Inflammatory macrophage treated with lipopolysaccharide for 1 hour (primary cell): ENCODE measurements at places on chromosomes 1 and 21.

GRCh38 chr21:45387506-45387905 is 17.5 kb upstream of the COL18A1 start:
- DNase-seq = no peak

GRCh38 chr1:61254634-61255357 is 172.4 kb downstream of the NFIA start:
- peak; percentile 68 for DNase-seq

GRCh38 chr1:91402023-91402422 is 2.6 kb downstream of the HFM1 start:
- peak; percentile 18 for DNase-seq

GRCh38 chr1:21307210-21307609 is 16.9 kb upstream of the ECE1 start:
- no peak for DNase-seq

DNA sequence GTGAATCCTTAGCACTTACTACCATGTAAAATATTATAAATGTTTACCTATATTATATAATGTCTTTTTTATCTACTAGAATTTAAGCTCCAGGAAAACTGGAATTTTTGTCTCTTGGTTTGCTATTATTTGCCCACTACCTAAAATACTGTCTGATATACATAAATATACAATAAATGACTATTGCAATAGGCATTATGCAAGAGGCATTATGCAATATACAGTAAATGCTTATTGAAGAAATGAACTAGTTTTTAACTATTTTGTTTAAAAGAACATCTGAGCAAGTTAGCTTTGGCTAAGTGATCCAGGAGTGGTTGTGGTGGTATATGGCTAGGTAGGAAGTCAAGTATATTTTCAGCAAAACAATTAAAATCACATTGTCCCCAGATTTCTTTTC is 640.2 kb upstream of the PKN2 start:
- peak; percentile 19 for DNase-seq

DNA sequence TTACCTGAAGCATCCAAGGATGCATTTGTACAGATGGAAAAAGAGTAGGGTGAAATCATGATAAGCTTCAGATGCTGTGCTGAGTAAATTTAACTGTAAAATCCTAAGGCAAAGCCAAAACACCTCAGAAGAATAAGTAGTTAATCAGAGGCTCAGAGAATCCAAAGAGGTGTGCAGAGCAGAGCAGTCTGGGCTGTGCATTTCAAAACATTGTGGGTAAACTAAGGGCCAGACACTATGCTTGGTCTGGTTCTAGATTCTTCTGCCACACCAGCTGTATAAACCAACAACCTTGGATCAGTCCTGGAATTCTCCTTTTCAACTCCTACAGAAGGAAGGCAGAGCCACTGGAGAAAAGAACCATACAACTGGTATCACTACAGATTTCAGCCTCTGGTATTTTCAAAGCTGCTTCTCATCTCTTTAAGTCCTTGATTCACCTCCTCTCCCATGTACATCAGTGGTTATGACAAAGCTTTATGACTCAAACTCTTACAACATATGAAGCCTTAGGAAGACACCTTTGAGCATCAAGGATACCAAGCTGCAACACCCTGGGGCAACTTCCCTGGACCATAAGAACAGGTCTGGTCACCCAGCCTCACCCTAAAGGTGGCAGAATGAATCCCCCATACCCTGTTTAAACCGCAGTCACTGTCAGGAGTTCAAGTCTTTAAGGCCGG is 11.6 kb upstream of the HIPK1 start:
- DNase-seq = no peak

DNA sequence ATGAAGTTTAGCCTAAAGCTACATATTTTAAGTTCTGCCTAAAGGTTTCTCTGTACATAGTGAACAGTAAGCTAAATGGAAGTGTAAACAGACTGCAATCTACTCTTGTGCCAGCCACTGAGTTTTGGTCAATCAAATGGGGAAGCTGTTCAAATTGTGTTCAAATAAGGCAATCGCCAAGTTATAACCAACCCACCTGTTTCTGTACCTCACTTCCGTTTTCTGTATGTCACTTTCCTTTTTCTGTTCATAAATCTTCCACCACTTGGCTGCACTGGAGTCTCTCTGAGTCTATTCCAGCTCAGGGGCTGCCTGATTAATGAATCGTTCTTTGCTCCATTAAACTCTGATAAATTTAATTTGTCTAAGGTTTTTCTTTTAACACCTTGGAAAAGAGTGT is 10.8 kb upstream of the THEM4 start:
- DNase-seq = peak; percentile 89

- DNase-seq = peak; percentile 47
Observed at GRCh38 chr1:24190983-24191461, 3.9 kb upstream of the IFNLR1 start.

DNA sequence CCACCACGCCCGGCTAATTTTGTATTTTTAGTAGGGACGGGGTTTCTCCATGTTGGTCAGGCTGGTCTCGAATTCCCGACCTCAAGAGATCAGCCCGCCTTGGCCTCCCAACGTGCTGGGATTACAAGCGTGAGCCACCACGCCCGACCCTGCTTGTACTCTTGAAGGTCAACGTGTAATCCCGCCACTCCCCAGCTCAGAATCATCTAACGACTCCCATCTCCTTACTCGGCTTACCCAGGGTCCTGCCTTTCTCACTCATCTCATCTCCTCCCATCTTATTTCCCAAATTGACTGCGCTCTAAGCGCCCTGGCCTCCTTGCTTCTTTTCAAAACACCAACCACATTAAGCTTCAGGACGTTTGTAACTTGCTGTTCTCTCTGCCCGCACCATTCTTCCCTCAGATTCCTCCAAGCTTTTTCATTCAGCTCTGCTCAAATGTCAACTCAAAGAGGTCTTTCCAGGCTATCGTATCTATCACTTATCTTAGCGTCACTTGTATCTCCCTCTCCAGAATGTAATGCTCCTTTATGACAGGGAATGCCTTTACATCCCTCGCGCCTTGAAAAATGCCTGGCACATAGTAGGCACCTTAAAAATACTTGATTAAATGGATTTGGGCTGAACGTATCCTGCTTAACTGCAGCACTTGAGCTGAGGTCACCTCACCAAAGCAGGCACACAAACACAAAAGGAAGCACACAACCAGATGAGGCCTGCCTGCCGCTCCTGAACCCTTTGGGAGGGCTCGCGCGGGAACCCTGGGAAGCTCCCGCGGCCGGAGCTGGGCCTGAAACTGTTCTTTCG is 1.4 kb upstream of the USP1 start:
- no peak for DNase-seq

GRCh38 chr21:24895885-24896734 is 711.2 kb downstream of the MRPL39 start:
- DNase-seq = no peak

DNA sequence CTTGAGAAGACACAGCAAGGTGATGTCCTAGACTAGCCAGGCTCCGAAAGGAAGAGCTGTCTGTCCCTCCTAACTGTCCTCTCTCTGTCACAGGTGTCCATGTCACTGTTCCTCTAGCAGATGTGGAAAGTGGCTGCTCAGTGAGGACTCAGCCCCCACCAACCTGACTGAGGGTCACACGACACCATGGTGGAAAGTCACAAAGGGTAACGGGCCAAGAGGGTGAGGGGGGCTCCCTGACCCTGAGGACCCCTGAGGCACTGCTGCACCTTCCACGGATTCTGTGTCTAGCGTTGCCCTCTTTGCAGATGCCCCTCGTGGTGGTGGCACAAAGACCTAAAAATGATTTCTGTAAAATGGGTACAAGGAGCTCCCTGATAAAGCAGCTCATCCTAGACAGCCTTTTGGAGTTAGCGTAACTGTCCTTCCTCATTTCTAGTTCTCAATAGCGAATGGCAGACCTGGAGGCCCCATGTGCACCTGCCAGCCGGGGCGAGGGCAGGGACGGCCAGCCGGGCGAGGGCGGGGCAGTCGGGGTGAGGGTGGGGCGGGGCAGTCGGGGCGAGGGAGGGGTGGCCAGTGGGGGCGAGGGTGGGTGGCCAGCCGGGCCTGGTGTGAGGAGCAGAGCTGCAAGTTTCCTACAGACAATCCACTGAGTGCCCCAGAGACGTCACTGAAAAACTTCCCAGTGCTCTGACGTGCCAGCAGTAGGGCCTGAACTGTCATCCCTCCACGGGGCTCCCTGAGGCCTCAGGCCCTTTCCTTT is 23.4 kb downstream of the POFUT2 start:
- DNase-seq = no peak

GRCh38 chr1:39295901-39296300 is 91.4 kb downstream of the MACF1 start:
- no peak for DNase-seq

- DNase-seq = no peak
Observed at GRCh38 chr1:100266741-100267140, 725 bp downstream of the RTCA start.

GRCh38 chr1:65904681-65905083 is 112.0 kb downstream of the PDE4B start:
- DNase-seq = no peak

DNA sequence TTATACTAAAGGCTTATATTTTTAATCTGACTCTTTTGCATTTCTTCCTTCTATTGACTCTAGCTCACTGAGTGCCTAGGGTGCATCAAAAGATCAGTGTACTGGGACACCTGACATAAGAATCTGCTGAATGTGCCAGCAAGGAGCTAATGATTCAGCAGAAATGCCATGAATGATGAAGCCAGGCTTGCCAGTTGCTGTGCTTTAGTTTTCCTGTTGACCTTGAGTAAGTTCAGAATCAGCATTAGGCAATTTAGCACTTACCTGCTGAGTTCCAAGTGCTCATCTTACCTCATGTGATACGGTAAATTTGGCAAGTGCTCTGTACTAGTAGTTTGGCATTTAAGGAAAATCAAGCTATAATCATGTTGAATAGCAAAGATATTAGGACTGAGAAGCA is 523.2 kb upstream of the B3GALT2 start:
- no peak for DNase-seq

DNA sequence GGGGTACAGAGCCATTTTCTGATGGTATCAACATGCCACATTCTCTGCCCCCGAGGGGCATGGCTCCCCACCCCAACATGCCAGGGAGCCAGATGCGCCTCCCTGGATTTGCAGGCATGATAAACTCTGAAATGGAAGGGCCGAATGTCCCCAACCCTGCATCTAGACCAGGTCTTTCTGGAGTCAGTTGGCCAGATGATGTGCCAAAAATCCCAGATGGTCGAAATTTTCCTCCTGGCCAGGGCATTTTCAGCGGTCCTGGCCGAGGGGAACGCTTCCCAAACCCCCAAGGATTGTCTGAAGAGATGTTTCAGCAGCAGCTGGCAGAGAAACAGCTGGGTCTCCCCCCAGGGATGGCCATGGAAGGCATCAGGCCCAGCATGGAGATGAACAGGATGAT is 50.6 kb downstream of the ACP6 start:
- no peak for DNase-seq

DNA sequence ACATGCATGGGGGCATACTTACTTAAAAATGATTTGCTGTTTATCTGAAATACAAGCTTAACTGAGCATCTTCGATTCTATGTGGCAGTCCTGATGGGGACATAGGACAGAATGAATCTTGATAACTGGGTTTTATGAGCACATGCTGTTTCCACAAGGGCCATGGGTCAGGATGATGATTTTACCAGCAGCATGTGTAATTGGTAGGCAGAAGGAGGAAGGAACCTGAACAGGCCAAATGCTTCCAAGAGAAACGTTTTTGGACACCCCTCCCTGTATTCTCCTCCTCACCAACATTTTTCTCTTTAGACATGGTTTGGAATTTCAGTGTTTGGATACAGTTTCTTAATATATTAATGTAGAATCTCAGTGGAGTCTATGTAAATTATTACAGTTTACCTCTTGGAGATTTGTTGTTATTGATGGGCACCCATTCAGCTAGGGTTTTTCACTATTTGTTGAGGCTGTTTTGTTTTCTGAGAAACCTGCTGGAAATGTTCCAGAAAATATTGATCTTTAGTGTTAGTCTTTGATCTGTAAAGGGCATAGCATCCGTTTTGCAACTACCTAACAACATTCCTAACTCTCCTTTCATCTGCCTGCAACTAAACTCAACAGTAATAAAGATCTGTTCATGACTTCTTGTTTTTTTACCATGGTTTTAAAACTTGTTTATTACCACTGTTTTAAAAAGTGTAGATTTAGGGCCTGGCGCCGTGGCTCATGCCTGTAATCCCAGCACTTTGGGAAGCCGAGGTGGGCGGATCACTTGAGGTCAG is 42.0 kb downstream of the TBCE start:
- no peak for DNase-seq

- DNase-seq = no peak
Observed at GRCh38 chr1:147613506-147613905, 56.8 kb downstream of the ACP6 start.

- no peak for DNase-seq
Observed at GRCh38 chr1:7586031-7586941, 184.8 kb upstream of the VAMP3 start.

DNA sequence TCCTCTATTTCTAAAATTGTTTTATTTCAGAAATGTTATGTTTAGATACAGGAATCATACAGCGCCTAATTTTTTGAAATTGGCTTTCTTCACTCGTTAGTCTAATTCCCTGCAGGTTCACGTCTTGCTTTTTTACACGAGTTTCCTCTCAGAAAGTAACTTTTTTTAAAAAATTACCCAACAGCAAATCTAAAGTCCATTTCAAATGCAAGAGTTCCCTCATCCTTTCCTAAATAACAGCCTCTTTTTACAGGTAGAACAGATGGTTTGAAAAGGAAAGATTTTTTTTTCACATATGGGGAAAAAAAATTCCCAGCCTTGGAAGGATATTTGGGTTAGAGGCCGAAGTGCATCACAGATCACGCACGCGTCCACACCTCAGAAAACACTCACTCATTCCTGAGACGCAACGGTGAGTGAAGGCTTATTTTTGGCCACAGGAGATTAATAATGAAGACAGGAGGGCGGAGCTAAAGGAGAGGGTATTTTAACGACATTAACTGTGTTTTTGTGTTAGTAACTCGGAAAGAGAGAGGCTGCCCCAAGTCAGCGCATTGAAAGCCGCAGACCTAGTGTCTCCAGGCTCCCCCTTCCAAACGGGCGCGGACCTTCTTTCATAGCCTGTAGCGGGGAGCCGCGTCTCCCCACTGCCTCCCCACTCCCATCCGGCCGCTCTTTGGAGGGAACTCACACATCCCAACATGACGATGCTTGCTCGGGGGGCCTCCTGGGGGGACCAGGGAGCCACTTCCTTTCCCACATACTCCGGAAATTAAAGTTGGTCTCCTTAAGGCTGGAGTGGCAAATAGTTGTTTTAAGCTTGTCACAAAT is 969 bp upstream of the RIPK4 start:
- DNase-seq = peak; percentile 5

DNA sequence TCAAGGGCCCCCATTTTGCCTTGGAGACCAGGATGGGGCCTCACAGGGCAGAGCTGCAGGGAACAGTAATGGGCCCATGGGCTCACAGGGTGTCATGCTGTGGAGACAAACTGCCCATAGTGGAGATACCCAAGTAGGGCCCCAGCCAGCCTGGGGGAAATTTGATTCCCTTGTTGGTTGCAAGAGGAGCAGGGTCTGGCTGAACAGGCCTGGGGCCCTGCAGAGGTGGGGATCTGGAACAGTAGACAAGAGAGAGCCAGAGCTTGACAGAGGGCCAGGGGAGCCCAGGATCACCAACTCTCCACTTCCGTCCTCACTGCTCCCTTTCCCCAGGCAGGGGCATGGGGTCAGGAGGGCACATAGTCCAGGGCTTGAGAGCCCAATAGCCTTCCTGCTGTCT is 8.7 kb downstream of the S100B start:
- DNase-seq = no peak

- DNase-seq = no peak
Observed at GRCh38 chr1:155236451-155236850, 18.8 kb downstream of the ENTREP3 start.

GRCh38 chr1:173430677-173431303 is 46.3 kb upstream of the PRDX6 start:
- DNase-seq = no peak
